A549 treated with DMSO at 1 μM for 4 hours (cell line): ENCODE measurements at places on chromosomes 1 and 21. TPM values are rescaled to one million over a fixed set of nuclear protein-coding genes. Genes with fewer than 3 reads are reported as not detected.

The OR2M3 gene
- not detected in 5 replicates for total RNA-seq

The CAMSAP2 gene
- total RNA-seq, result 19.8 to 29.9 TPM (median 25.4 TPM) in 5 replicates

The PROK1 gene
- not detected in 5 replicates for total RNA-seq

The ACTL8 gene
- total RNA-seq, result 1.7 to 2.0 TPM (median 1.8 TPM) in 5 replicates

The CA6 gene
- not detected in 5 replicates for total RNA-seq

The TENT5C gene
- 0.06 to 0.15 TPM (median 0.09 TPM) in 5 replicates for total RNA-seq

The AUNIP gene
- total RNA-seq, result 6.0 to 8.5 TPM (median 6.3 TPM) in 5 replicates
